Thyroid gland (tissue), 4 donors: ENCODE measurements at places on chromosomes 4 and X. TPM values are rescaled to one million over a fixed set of nuclear protein-coding genes. Genes with fewer than 3 reads are reported as not detected.

Gene SPACA5
- not detected for total RNA-seq

- no peaks in the 10 kb centered on the region for H3K4me1 ChIP-seq
- no peak overlapping the region for H3K27ac ChIP-seq
- no peaks in the 10 kb centered on the region for H3K27me3 ChIP-seq
- H3K4me3 ChIP-seq = no peak overlapping the region
- DNase-seq = no peak
- no peaks in the 10 kb centered on the region for H3K36me3 ChIP-seq
Observed at GRCh38 chr4:79199743-79200142, 126.1 kb downstream of the NAA11 start.

Gene ARHGEF9
- total RNA-seq = 27.0 TPM

GRCh38 chr4:138341739-138342415 is 99.7 kb upstream of the SLC7A11 start:
- no peaks in the 10 kb centered on the region for H3K36me3 ChIP-seq
- H3K4me1 ChIP-seq = no peaks in the 10 kb centered on the region
- no peak overlapping the region for H3K27ac ChIP-seq
- no peak overlapping the region for H3K4me3 ChIP-seq

Gene DCLK2
- 19.7 TPM for total RNA-seq

GRCh38 chr4:7217474-7218321 is 25.4 kb downstream of the SORCS2 start:
- H3K36me3 ChIP-seq = no peaks in the 10 kb centered on the region
- H3K27me3 ChIP-seq = no peaks in the 10 kb centered on the region

DNA sequence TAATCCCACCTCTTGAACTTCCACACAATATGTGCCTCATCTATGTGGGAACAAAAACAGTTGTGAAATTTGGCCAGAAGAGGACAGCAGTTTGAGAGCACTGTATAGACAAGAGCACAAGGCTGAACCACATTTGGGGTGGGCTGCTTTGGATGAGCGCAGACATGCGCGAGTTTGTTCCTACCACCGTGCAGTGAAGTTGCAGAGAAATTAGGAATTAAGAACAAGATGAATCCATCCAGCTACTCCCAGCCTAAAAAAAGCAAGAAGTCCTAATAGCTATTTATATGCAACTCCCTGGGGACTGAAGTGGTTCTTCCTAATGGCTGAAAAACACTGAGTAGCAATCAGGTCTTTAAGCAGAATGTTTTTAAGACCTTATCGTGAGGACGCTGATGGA is 1.0 kb downstream of the GAB3 start:
- H3K4me3 ChIP-seq = peak overlapping the region; percentile 37
- H3K27me3 ChIP-seq = no peaks in the 10 kb centered on the region

- no peak overlapping the region for H3K4me3 ChIP-seq
- no peak overlapping the region for H3K27ac ChIP-seq
- H3K36me3 ChIP-seq = no peaks in the 10 kb centered on the region
- H3K27me3 ChIP-seq = no peaks in the 10 kb centered on the region
- DNase-seq = no peak
- no peaks in the 10 kb centered on the region for H3K4me1 ChIP-seq
Observed at GRCh38 chrX:45806410-45807121, 605.9 kb upstream of the DIPK2B start.

Gene RHOH
- total RNA-seq = 1.2 TPM

Gene NKX3-2
- 0.29 TPM for total RNA-seq
